ENCODE measurements at places on chromosomes 1 and 21.

DNA sequence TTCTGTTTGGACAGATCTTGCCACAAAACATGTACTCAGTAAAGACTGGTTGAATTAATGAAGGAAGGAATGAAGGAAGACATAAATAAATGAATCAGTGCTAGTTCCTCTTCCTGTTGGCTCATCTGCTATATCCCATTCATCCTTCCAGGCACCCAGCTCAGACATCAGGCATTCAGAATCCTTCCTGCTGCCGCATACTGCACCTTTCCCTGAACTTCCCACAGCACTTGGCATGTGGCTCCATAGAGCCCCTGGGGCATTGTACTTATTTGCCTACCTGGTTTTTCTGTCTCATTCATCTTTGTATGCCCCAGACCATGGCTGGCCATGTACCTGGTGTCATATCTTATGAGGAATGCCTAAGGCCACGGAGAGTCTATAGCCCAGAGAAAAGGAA is 34.4 kb upstream of the ZNF648 start:
- no peak for DNase-seq

GRCh38 chr1:201816309-201816854 is 12.6 kb upstream of the IPO9 start:
- no peak for DNase-seq

DNA sequence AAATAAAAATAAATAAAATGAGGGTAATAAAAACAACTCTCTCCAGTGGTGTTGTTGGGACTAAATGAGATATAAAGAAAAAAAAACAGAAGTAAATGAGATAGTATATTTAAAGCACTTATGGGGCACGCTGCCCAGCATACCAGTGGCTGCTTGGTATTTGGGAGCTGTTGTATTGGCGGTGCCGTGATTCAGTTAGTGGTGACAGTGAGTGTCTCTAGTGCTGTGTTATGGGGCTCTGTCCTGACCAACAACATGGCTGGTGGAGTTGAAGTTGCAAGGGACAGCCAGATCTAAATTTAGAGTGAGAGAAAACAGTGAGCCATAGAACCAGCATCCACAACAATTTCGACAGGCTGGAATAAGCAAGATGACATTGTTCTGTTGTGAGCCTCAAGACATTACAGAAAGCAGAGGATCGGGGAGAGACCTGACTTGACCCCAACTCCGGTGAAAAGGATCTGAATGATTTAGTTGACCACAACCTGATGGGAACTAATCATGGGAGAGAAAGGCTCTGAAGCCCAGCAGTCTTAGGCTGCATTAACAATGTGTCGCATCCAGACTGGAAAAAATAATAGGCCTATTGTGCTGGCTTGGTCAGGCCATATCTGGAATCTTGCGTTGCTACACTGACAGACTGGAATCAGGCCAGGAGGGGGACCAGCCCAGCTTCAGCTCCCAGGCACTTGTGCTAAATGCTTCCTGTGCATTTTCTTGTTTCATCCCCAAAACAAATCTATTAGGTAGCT is 2.4 kb upstream of the MFSD2A start:
- DNase-seq: no peak

- no peak for DNase-seq
These were observed 1.7 kb downstream of the DCAF8 start for GRCh38 chr1:160260406-160261382.

DNA sequence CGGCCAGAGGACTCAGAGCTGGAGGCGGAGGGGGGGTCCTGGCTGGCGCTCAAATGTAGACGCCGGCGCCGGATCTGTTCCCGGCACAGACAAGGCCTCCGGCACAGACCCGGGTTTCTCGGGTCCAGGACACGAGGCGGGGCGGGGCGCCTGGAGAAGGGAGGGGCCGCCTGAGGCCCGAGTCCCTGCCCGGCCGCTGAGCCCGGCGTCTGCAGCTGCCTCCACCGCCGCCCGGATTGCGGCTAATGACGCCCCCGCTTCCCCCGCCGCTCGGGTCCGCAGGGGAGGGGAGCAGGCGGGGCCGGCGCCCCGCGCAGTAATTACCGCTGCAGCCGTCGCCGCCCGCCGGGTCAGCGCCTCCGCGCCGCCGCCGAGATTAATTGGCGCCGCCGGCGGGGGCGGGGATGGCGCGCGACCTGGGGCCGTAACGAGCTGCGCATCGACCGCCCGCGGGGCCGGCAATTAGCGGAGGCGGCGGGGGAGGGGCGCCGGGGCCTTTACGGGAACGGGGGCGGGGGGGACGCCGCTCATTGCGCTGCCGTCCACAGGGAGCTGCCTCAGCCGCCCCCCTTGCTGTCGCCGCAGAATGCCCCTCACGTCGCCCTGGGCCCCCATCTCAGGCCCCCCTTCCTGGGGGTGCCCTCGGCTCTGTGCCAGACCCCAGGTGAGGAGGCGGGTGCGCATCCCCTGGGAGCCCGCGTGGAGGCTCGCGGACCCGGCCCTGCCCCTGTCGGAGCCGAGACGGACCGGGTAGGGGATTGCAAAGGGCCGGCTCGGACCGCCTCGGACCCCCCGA is 17.3 kb downstream of the NOC2L start:
- no peak for DNase-seq

- DNase-seq: no peak
These were observed 29.0 kb upstream of the NTPCR start for GRCh38 chr1:232921381-232921780.

- peak; percentile 53 for DNase-seq
These were observed 36.4 kb upstream of the HHAT start for GRCh38 chr1:210292231-210292871.

DNA sequence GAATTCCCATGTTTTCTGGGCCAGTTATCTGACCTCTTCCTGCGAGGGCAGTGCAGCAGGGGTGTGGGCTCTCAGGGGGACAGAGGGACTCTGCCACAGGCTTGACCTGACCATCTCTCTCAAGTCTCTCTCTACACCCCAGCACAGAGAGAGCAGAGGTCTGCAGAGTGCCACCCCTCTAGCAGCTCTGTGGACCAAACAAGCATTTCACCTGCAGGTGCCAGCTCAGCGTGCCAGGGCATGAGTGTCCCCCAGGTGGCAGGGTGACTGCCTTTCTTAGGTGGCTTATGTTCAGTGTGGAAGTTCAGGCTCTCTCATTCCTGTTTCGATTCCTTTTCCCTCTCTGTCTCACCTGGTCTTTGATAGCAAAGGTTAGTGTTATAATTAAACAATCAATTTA is 191.3 kb downstream of the CACNA1E start:
- no peak for DNase-seq

GRCh38 chr21:41705546-41706262 is 61.1 kb downstream of the RIPK4 start:
- DNase-seq: no peak

DNA sequence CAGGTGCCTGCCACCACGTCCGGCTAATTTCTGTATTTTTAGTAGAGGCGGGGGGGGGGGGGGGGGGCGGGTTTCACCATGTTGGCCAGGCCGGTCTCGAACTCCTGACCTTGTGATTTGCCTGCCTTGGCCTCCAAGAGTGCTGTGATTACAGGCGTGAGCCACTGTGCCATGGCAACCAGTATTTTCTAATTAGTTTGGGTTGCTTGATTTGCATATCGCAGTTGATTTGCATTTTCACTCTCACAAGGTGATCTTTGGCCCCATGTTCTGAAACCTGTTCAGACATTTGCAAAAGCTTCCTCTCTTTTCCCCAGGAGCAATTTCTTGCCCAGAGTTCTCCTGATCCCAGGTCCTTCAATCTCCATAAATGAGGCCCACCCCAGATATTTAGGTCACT is 1.7 kb downstream of the TOR3A start:
- DNase-seq: no peak

DNA sequence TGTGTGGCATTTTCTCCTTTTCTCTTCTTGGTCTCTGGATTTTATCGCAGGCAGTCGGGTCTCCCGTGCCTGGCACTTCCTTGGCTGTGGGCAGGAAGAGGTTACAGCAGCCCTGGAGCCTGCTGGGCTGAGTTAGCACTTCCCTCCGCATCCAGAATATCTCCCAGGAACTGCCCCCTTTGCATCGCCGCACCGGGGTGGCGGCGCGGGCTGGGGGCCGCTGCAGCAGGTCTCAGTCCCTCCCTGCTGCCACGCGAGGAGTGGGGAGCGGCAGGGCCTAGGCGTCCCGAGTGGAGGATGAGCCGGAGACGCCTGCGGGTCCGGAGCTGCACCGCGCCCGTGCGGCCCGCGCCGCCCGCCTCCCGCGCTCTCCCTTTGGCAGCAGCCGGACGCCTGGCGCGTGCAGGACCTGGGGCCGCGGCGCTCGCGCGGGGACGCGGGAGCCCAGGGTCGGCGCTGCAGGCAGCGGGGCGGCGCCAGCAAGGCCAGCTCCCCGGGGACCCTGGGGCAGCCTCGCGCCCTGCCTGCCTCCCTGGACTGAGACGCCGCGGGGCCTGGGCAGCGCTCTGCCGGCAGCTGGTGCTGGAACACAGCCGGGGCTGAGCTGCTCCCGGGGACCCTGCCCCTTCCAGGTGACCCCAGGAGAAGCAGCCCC is 192.8 kb downstream of the PRDM2 start:
- DNase-seq: no peak

DNA sequence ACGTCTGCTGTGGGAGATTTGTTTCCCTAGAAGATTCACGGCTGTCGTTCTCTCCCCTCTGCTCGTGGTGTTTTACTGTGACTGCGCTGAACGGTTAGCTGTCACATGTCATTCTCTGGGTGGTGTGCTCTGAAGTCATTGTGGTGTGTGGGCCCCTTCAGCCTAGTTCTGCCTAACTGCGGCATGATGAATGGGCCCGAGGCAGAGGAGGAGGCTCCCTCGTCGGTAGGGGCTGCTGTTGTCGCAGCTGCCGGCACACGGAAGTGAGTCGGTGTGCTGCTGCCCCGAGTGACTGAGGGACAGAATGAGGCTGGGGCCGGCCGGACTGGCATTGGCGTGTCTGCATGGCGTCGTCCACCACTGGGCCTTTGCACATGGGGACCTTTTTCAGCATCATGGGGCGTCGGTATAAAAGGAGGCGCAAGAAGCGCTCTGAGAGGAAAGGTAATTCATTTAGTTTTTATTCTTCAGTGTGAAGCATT is 77.9 kb downstream of the ADARB1 start:
- no peak for DNase-seq

DNA sequence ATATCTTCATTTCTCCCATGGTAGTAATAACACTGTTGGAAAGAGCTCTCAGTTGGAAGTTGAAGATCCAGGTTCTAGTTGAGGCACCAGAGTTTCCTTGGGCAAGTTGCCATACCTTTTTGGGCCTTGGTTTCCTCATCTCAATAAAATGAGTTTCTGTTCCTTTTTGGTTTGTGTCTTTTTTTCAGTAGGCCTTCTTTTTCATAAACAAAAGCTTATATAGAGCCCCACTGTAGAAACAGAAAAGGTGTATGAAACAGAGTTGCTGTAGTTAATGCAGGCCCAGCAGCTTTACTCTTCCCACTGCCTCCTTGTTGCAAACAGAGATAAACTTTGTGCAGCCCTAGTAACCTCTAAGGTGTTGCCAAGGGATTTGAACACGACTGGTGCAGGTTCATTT is 41.7 kb downstream of the WNT4 start:
- no peak for DNase-seq

DNA sequence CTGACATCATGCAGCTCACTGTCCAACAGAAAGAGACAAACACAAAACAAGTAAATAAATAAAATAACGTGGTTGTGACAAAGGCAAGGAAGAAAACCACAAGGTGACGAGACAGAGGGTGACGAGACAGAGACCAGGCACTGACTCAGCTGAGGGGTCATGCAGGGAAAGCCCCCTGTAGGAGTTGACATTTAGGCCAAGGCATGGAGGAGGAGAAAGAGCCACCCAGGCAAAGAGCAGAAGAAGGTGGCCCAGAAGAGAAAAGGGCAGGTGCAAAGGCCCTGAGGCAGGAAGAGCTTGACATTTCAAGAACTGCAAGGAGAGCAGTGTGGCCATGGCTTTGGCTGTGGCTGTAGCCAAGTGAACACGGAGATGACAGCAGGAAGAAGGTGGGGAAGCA is 65.1 kb upstream of the ID3 start:
- no peak for DNase-seq

DNA sequence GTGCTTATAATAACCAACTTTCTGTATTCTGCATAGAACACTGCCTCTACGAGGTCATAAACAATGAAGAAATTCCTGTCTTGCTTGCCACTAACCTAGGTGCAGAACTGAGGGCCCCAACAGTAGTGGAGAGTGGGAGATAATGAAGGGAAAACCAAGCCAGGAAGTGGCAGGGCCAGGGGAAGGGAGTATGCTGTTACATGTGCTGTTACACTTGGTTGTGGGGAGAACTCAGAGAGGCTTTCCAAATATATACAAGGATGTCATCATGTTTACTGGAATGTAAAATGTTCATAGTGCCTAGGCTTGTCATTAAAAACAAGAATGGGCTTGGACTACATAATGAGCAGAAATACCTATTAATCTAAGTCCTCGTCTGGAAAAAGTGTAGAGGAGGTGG is 31.1 kb downstream of the NHLH2 start:
- no peak for DNase-seq

- no peak for DNase-seq
These were observed 548.1 kb downstream of the LTN1 start for GRCh38 chr21:28444557-28444956.

DNA sequence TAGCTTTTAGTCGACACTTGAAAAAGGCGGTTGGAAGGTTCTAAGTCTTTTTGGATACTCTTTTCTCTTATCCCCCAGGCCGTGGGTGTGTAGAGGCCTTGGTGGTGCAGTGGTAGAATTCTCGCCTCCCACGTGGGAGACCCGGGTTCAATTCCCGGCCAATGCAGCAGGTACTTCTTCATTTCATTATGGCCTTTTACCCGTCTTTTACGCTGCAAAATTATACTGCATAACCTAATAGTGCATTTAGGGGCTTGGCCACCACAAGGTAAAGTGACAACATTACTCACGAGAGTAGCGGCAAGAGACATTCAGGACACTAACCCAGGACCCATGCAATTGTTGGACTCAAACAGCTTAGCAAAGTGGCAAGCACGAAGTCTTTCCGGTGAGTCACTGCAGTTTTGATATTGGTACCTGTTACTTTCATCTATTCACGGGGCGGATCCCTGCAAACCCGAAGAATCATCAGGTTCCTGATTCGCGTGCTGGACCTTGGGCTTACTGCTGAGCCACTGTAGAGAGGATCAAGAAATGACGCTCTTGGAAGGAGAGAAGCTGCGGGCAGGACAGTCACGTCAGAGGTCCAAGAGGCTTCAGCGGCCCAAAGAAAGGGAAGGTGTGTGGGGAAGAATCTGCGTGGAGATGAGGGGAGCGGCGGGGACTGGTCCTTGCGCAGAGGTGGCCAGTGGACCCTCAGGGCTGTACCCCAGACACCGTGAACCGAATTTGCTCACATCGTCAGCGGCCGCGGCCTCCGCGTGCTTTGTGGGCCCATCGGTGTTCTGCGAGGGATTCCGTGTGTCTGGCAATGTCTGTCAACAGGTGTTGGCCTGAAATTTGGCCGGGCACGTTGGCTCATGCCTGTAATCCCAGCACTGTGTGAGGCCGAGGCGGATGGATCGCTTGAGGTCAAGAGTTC is 12.9 kb upstream of the RNU1-4 start:
- DNase-seq: no peak

- no peak for DNase-seq
These were observed 134.9 kb upstream of the IPO9 start for GRCh38 chr1:201693890-201694607.

DNA sequence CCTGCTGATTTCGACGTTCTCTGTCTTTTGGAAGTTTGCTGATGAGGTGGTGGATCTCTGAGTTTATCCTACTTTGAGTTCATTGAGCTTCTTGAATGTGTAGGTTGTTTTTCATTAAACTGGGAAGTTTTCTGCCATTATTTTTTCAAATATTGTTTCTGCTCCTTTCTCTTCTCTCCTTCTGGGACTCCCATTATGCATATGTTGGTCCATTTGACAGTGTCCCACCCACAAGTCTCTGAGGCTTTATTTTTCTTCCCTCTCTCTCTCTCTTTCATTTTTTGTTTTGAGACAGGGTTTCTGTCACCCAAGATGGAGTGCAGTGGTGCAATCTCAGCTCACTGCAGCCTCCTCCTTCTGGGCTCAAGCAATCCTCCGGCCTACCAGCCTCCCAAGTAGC is 11.7 kb downstream of the TNFRSF18 start:
- no peak for DNase-seq

Data from HTR-8/SVneo (cell line).